ENCODE measurements at places on chromosomes 1 and 21. TPM values are rescaled to one million over a fixed set of nuclear protein-coding genes. Genes with fewer than 3 reads are reported as not detected.

BARHL2 gene
- total RNA-seq: not detected

ZNF683 gene
- total RNA-seq: not detected

RHBG gene
- not detected for total RNA-seq

OR10J4 gene
- not detected for total RNA-seq

FAM110D gene
- total RNA-seq: 0.03 TPM

KRTAP7-1 gene
- total RNA-seq: not detected

ATP6V1G3 gene
- not detected for total RNA-seq

HMCN1 gene
- 40.1 TPM for total RNA-seq

CZIB gene
- 43.6 TPM for total RNA-seq

OR10J1 gene
- not detected for total RNA-seq

OPTC gene
- not detected for total RNA-seq

GPX7 gene
- total RNA-seq: 5.7 TPM

CNIH3 gene
- 11.2 TPM for total RNA-seq

SLC16A4 gene
- 16.8 TPM for total RNA-seq

THEM5 gene
- total RNA-seq: not detected

ATG4C gene
- total RNA-seq: 11.1 TPM

NBPF4 gene
- total RNA-seq: not detected

CLIC6 gene
- total RNA-seq: not detected

LRIF1 gene
- total RNA-seq: 8.2 TPM

C1orf56 gene
- total RNA-seq: 6.8 TPM

TUFT1 gene
- total RNA-seq: 33.2 TPM

TNFAIP8L2 gene
- total RNA-seq: not detected

SCMH1 gene
- total RNA-seq: 21.8 TPM

TSPEAR gene
- total RNA-seq: not detected

ADAM30 gene
- total RNA-seq: not detected

FAM72C gene
- 9.7 TPM for total RNA-seq

PDZK1 gene
- total RNA-seq: 0.49 TPM

GREM2 gene
- not detected for total RNA-seq

CRP gene
- total RNA-seq: not detected

CAPN9 gene
- total RNA-seq: not detected

SPATA1 gene
- 0.98 TPM for total RNA-seq

SLC1A7 gene
- 0.19 TPM for total RNA-seq

ANGPTL7 gene
- not detected for total RNA-seq

TNFSF4 gene
- total RNA-seq: 0.61 TPM

NOS1AP gene
- total RNA-seq: 4.1 TPM

ESPN gene
- total RNA-seq: 12.2 TPM
